Putamen (tissue), 1 donor: ENCODE measurements at places on chromosomes 3 and 15.

DNA sequence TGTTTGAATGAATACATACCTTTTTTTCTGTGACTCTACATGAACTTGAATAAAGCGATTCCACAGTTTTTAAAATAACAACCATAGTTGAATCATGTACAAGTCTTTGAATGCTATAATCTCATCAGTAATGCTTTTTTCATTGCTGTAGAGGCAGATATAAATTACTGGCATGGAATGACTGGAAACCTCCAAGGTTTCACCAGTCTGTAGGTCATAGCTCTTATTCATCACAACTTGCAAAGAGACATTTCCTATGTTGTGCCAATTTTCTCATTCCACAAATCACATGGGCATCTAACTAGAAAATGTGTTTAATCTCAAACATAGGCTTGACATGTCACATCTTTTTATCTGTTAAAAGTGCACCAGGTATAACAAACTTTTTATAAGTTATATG lies 407.1 kb upstream of the KCNMB2 start:
- DNase-seq: no peak

- peak; percentile 19 for DNase-seq
These were observed 986 bp downstream of the KPNA4 start for GRCh38 chr3:160564258-160564911.

- no peak for DNase-seq
These were observed 693.6 kb downstream of the CADM2 start for GRCh38 chr3:85652360-85652759.

DNA sequence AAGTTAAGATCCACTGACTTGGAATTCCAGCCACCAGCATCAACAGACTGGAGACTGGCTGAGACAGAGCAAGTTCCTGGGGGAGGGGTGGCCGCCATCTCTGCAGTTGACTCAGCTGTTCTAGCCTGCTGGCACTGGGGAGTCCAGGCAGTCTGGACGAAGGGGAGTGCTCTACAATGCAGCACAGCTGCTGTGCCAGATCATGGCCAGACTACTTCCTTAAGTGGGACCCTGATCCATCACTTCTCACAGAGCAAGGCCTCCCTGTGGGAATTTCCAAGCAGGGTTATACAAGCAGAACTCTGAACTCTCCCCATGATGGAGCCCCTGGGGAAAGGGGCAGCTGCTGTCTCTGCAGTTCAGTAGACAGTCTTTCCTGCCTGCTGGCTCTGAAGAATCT lies 35.2 kb downstream of the PYGO1 start:
- peak; percentile 0 for DNase-seq

- DNase-seq: no peak
These were observed 153.7 kb upstream of the NR2F2 start for GRCh38 chr15:96176831-96177230.

- DNase-seq: no peak
These were observed 14.5 kb downstream of the ZPLD1 start for GRCh38 chr3:102449341-102449740.

DNA sequence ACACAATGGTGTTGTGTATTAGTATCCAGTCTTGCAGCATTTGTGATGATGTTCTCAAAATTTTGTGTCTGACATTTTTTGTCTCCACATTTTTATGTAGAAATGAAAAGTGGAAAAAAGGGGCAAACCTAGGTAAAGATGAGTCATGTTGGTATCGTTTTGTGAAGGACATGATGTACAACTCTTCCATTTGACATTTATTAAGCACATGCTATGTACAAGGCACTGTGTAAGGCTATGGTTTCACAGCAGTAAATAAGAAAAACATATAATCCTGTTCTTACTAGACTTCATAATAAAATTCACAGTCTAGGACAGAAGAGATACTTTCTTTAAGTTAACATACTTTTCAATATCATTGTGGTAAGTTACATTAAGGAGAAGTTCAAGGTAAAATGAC lies 143.5 kb upstream of the CNTN4 start:
- no peak for DNase-seq

DNA sequence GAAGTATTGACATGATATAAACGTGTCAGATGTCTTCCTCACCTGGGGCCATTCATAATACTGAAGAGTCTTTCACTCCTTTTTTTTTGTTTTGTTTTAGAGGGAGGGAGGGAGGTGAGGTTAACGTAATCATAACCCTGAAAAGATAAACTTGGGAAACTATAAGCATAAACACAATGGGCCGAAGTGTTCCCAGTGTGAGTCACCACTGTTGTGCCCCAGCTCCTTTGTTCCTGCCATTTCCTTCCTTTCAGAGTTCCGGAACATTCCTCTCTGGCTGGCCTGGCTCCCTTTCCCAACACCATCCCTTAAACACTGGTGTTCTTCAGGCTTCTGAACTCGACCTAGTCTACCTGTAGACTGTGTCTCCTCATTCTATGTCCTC lies 18.6 kb downstream of the PLD1 start:
- no peak for DNase-seq

DNA sequence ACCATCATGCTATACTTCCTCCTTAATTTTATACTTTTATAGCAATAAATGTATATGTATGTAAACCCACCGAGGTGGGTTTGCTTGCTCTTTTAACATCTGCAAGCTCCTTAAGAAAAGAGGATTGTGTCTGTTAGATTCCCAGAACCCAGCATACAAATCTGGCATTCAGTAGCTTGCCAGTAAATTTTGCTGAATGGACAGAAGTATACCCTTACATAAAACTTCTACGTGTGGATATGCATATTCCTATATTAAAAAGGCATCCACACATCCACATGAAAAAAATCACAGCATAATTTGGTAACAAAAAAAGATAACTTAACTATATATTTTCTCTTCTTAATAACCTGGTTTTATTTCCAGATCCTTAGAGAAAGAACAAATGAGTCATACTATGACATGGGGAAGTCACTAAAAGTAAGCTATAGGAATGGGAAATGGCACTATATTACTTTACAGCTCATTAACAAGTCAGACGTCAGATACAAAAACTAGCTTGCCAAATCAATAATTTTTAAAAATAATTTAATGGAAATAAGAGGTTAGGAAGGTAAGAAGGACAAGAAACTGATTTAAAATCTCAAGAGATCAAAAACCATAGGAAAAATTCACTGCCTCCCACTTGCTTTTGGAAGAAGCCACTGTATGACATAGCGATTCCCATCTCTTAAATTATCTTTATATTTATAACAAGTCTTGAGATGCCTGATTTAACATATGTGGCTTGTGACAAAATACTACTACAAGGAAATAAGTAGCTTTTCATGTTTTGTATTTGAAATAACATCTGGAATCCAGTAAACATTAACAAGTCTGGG lies 68.7 kb downstream of the SUMF1 start:
- peak; percentile 45 for DNase-seq

DNA sequence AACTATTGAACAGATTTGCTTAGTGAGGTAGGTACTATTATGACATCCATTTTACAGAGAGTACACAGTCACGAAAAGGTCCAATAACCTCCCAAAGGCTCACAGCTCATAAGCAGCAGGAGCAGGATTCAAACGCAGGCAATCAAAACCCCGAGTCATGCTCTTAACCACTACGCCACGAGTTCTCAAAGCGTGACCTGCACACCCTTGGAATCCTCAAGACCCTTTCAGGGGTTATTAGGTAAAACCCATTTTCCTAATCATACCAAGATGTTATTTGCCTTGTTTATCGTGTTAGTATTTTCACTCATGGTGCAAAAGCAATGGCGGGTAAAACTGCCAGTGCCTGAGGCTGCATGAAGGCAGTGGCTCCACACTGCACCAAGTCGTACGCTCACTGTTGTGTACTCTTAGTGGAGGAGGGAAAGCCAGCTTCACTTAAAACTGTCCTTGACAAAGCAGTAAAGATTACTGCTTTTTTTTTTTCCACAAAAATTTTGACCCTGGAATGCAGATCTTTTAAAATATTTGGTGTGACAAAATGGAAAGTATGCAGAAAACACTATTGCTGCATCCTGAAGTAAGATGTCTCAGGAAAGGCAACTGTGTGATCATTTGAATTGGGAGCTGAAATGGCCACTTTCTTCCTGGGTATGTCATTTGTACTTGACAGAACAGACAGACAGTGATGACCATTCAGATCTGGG lies 96.1 kb downstream of the IGF2BP2 start:
- DNase-seq: no peak

- DNase-seq: no peak
These were observed 46.4 kb upstream of the CAPN7 start for GRCh38 chr3:15159501-15160136.

GRCh38 chr3:16063603-16064002 lies 110.9 kb upstream of the GALNT15 start:
- DNase-seq: peak; percentile 96

DNA sequence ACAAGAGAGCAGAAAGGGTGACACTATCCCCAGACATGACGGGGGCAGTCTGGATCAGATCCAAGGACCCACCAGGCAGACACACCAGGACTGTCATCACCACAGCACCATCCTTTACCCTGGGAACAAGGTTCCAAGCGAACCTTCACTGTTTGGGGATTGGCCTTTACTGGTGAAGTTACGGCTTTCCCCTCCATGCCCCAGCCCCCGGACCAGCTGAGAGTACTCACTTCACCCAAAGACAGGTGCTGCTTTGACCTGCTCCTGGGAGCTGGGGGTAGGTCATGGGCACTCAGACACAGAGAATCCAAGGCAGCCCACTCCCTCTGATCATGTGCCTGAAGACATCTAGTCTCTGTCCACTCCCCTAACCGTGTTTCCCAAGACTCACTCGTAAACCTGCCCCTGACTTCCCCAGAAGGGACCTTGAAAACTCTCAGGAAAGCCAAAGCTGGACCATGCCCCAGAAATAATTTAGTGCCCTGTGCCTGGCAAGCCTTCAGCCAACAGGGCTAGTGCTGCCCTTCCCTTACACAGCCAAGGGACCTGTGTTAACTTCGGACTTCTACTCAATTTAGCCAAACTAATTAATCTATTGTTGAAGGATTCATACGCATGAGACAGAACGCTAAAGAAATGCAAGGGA lies 2.8 kb downstream of the RRP9 start:
- DNase-seq: no peak
